Lower leg skin (tissue), 4 donors: ENCODE measurements at places on chromosomes 12 and 14. TPM values are rescaled to one million over a fixed set of nuclear protein-coding genes. Genes with fewer than 3 reads are reported as not detected.
A peak's percentile ranks its signal among the peaks of the same experiment; 100 is the strongest.

OR4Q2 gene
- total RNA-seq: not detected

ANO2 gene
- total RNA-seq: 2.2 TPM

RAPGEF3 gene
- 13.4 TPM for total RNA-seq

A2M gene
- total RNA-seq: 37.5 TPM

DNA sequence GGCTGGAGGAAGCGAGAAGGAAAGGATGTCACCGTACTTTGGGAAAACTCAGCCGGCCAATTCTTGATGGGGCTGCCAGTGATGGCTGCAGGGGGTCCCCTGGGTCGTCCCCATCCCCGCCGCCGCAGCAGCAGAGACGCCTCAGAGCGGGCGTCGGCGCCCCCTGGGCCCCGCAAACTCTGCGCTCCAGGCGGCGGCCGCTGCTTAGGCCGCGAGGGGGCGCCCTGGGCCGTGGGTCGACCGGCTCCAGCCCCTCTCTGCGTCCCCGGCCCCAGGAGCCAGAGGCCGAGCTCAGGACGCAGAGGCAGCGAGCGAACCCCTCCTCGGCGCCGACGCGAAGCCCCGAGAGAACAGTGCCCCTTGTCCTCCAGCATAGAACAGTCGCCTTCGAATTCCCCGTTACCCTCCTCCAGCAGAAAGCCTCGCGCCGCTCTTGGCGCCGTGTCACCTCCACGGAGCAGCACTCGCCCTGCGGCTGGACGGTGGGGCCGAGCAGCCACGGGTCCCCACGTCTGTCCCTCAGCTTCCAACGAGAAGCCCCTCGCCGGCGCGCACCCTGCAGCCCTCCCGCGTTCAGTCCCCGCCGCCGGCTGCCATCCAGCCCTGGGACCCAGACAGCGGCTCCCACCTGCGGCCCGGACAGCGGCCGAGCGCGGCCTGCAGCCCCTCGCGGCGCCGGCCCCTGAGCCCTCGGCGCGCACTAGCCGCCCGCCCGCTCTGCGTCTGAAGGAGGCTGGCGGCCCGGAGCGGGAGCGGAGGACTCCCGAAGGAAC, 106.6 kb downstream of the PRICKLE1 start:
- peak; percentile 28 for DNase-seq

- no peak for DNase-seq
These were observed 14.7 kb downstream of the CPSF6 start for GRCh38 chr12:69254046-69254445.

GRCh38 chr12:52061470-52062166, 8.2 kb upstream of the ATG101 start:
- no peak for DNase-seq

- peak; percentile 79 for DNase-seq
These were observed 83.2 kb upstream of the DIO3 start for GRCh38 chr14:101478096-101478495.

DNA sequence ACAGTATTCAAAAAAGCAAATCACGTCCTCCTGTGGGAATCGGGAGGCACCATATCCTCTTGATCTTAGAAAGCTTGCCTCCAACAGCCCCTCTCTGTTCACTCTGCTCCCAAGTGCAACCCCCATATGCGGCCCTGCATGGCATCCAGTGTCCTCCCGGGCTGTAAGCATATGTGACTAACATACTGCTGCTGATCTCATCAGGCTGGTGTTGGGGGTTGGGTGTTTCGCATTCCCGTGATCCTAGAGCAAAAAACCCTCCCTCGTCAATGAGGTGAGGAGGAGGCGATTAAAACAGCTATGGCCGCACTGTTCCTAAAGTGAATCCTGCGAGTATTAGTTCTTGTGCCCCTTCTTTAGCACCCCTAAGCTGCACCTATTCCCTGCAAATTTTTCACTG, 28.1 kb upstream of the PPM1A start:
- no peak for DNase-seq

GRCh38 chr12:109811624-109811995, 21.6 kb downstream of the TRPV4 start:
- no peak for DNase-seq
